Dorsolateral prefrontal cortex (tissue), 122 donors: ENCODE measurements at places on chromosomes 3 and 15. TPM values are rescaled to one million over a fixed set of nuclear protein-coding genes. Genes with fewer than 3 reads are reported as not detected.

DNA sequence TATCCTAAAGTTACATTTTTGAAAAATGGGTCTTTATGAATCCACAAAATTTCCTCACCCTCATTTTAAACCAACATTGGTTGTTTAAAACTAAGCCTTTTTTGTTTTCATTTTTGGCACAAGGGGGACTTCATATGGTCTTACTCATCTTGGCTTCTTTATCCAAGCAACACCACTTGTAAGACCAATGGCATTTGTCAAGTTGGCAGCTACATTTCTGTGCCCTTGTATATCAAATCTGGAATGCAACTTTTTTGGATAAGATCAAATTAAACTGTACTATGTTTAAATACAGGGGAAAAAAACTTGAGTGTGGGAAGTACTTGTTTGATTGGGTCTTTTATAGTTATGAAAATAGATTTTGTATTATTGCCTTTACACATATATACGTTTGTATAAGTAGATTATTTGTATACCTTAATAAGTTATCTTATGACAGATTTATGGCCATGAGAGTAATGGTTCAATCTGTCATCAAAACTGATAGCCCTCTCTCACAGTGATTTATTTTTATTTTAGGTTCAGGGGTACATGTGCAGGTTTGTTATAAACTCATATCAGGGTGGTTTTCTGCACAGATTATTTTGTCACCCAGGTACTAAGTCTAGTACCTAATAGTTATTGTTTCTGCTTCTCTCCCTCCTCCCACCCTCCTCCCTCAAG lies 43.4 kb downstream of the GPR160 start:
- DNase-seq = no peak

FAM107A gene
- total RNA-seq = 666 TPM

- no peak for DNase-seq
These were observed 566.7 kb upstream of the NECTIN3 start for GRCh38 chr3:110504901-110505300.

DNA sequence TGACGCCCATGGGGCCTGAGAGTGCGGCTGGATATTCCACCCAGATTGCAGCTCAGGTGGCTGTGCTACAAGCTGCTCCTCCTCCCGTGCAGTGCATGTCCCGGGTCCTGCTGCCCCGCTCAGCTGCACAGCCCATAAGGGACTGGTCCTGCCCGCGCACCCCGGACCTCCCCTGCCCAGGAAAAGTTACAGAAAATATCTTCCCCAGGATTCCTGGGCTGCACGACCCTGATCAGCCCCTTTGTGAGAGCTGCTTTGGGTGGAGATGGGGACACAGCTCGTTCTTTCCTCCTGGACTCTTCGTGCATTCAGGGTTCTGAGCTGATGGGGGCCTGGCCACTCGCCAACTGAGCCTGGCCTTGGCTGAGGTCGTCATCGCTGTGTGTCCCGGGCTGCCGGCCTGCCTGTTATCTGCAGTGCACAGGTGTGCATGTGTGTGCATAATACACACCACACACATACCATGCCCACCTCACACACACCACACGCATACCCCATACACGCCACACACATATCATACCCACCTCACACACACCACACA lies 28.8 kb downstream of the APBA2 start:
- peak; percentile 34 for DNase-seq

- DNase-seq = no peak
These were observed 19.9 kb upstream of the CACNA2D2 start for GRCh38 chr3:50523279-50523811.

GRCh38 chr15:35218215-35218614 lies 133.1 kb upstream of the NANOGP8 start:
- no peak for DNase-seq

DNA sequence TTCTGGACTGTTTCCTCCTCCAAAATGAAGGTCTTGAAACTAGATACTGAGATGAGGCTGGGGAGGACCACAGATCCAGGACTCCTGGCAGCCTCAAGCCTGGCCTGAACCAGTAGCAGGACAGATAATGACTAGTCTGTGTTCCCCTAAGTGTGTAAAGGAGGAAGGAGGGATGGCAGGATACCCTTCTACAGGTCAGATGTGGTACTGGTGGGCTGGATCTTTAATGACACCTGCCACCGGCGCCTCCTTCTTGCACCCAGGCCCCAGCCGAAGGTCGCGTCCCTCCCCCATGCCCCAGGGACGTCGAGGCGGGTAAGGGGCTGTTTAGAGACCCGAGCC lies 556 bp downstream of the USP19 start:
- no peak for DNase-seq

GRCh38 chr3:122392868-122393844 lies 9.2 kb downstream of the FAM162A start:
- no peak for DNase-seq

ATP2B2 gene
- total RNA-seq = 358 TPM

SI gene
- total RNA-seq = not detected

CKMT1B gene
- 38.2 TPM for total RNA-seq

DNA sequence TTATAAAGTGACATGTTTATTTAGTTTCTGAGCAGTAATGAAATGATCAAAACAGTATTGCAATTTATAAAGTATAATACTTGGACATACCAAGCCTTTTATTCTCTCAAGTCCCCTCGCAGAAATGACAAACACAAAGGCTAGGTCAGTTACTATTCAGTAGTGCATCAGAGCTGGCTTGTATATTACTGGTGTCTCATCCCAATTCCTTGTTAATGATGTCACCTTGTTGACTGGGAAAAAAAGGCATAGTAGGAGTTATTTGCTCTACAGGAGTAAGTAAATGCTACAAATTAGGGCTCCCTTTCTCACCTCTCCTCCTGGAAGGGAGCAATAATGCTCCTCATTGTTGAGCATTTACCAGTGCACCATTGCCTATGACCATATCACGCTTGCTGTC lies 317.6 kb downstream of the CHL1 start:
- no peak for DNase-seq

GRCh38 chr15:28006116-28006905 lies 92.8 kb downstream of the OCA2 start:
- DNase-seq = no peak

SCN5A gene
- total RNA-seq = 2.1 TPM

- no peak for DNase-seq
These were observed 177.7 kb downstream of the VGLL4 start for GRCh38 chr3:11465744-11466616.

GRCh38 chr15:64703632-64703959 lies 71.8 kb downstream of the RBPMS2 start:
- DNase-seq = no peak

GRCh38 chr3:103057003-103057402 lies 622.2 kb downstream of the ZPLD1 start:
- no peak for DNase-seq

DNA sequence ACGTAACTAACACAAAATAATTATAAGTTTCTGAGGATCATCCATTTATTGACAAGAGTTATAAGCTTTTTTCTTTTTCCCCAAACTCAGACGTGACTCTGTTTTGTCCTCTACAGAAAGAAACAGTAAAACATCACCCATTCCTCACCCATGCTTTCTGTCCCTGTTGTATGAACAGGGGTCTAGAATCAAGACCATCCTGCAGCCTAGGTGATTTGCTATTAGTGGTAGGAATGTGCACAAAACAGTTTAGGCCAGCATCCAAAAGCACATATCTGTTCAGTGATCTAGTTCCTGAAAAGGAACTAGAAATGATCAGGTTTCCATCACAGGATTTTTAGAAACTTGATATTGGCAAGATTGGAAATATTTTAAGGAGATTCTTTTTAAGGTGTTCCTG lies 527.6 kb downstream of the SOX2 start:
- DNase-seq = no peak

SNX22 gene
- 14.6 TPM for total RNA-seq

UBE2E2 gene
- 118 TPM for total RNA-seq

- DNase-seq = peak; percentile 78
These were observed 19.7 kb downstream of the FAN1 start for GRCh38 chr15:30923429-30923828.

GRCh38 chr3:107063351-107063750 lies 313.9 kb upstream of the CCDC54 start:
- no peak for DNase-seq

GRCh38 chr3:87997298-87997697 lies 61.5 kb downstream of the CGGBP1 start:
- no peak for DNase-seq

SPRED1 gene
- total RNA-seq = 36.5 TPM

GRCh38 chr3:136931606-136932005 lies 26.2 kb upstream of the IL20RB start:
- no peak for DNase-seq

GOLGA6B gene
- not detected for total RNA-seq

EPHB1 gene
- total RNA-seq = 13.3 TPM

- no peak for DNase-seq
These were observed 4.6 kb downstream of the RAB6B start for GRCh38 chr3:133890972-133891644.

DNA sequence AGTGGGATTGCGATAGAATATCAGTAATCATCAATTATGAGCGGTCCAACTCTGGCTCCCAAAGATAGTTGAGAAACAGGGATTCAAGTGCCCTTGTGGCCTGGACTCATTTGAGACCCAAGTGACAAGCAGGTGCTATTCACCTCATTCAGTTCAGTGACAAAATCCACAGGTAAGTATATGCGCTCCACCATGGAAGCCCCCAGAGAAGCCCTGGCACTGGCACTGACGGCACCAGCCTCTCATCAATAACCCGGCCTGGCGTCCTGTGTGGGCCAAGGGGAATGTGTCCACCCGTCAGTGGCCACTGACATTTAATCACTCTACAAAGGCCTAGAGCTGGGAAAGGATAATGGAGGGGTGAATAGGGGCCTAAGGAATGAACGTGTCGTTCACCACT lies 117.2 kb downstream of the ADCY5 start:
- no peak for DNase-seq

TICRR gene
- total RNA-seq = 0.54 TPM

- DNase-seq = no peak
These were observed 25.7 kb downstream of the ZMAT3 start for GRCh38 chr3:179045719-179046402.

DNA sequence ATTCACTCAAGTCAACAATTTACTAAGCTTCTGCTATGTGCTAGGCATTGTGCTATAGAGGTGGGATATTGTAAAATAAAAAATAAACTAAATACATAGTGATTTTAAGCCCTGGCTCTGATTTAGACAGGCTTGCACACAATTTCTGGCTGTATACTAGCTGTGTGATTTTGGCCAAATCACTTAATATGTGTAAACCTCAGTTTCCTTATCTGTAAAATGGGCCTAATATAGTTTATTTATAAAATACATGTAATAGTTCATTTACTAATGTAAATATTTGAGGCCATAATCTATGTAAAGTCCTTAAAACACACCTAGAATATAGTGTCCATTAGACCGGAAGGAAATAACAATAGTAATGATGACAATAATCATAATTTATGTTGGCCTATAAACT lies 363.1 kb downstream of the CLSTN2 start:
- DNase-seq = no peak

CYP1A2 gene
- not detected for total RNA-seq

- peak; percentile 46 for DNase-seq
These were observed 2.7 kb upstream of the KNSTRN start for GRCh38 chr15:40379853-40380252.

GRCh38 chr15:39195961-39196486 lies 384.9 kb upstream of the THBS1 start:
- no peak for DNase-seq

DNAJB11 gene
- total RNA-seq = 21.2 TPM

DNA sequence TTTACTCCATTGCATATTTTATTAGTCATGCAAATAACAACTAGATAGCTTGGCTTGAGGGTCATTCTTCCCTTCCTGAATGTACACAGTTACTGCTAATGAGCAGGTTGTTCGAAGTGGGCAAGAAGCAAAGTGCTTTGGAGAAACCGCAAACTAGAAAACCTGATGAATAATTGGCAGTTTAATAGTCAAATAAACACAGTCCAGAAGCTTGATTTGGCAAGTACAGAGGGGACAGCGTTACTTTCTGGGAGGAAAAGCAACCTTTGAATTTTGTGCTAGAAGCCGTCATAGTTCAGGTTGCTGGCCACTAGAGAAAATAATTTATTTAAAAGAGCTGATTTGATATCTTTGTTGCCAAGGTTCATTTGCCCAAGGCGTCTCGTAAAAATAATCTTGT lies 94.9 kb downstream of the MFSD1 start:
- no peak for DNase-seq

- no peak for DNase-seq
These were observed 1237.3 kb downstream of the ROBO2 start for GRCh38 chr3:78277220-78277619.

GRCh38 chr15:87082581-87082980 lies 1002.9 kb downstream of the AGBL1 start:
- DNase-seq = no peak

- no peak for DNase-seq
These were observed 58.3 kb upstream of the SLCO3A1 start for GRCh38 chr15:91795235-91795634.

CMC1 gene
- 17.5 TPM for total RNA-seq

DNA sequence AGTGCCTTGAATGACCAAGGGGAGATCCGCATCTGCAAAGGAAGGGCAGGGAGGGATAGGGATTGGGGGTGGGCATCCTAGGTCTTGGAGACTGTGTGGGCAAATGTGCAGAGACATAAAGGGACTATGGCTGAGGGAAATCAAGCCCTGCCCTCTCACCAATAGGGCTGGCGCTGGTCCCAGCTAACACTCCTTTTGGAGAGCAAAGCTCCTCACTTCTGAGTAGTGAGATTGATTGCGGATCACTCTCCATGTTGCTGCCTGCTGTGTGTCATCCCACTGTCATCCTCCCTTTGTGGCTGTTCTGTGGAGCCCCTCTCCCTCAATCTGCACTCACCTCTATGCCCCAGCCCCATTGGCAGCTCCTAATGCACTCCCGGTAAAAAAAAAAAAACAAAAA lies 2.2 kb upstream of the CELSR3 start:
- DNase-seq = no peak

GRCh38 chr3:47984075-47984728 lies 32.0 kb downstream of the MAP4 start:
- no peak for DNase-seq

ALPK3 gene
- 2.7 TPM for total RNA-seq

GRCh38 chr3:56688191-56688590 lies 5.1 kb upstream of the TASOR start:
- DNase-seq = no peak

SPESP1 gene
- 1.7 TPM for total RNA-seq

SERPINI1 gene
- 353 TPM for total RNA-seq

- DNase-seq = no peak
These were observed 48.1 kb downstream of the STARD5 start for GRCh38 chr15:81275711-81276392.

DNA sequence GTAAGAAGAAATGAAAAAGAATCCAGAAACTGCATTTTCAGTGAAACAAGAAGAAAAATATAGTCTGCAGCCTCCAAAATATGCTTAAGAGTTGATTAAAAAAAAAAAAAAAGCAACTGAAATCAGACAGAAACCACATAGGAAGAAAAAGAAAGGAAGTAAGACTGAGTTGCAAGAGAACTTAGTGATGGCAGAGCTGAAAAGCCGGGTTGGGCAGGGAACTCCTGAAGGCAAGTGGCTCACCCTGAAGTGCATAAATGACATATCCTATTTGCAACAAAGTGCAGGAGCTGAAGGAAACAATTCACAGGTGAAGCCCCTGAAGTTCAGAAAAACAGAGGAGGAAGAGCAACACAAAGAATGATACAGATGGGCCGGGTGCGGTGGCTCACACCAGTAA lies 108.8 kb upstream of the SLC25A36 start:
- DNase-seq = no peak
